GM12878 (cell line): ENCODE measurements at places on chromosomes 4 and X. TPM values are rescaled to one million over a fixed set of nuclear protein-coding genes. Genes with fewer than 3 reads are reported as not detected.

The SPINK2 gene
- polyA plus RNA-seq, result 0.47 and 0.66 TPM in 2 replicates

The MCTS1 gene
- 211 and 215 TPM in 2 replicates for polyA plus RNA-seq

The RAB41 gene
- polyA plus RNA-seq, result 0.31 TPM in 1 of 2 replicates, not detected in the other

The PPEF2 gene
- not detected in 2 replicates for polyA plus RNA-seq

The MAGEA4 gene
- polyA plus RNA-seq, result not detected in 2 replicates

- DNase-seq, result no peak
- no peaks in the 10 kb centered on the region for H3K4me1 ChIP-seq
- no peak overlapping the region for H3K4me3 ChIP-seq
- no peak overlapping the region for H3K27ac ChIP-seq
Measured at GRCh38 chrX:130300010-130300282, 31.2 kb upstream of the ZNF280C start.

GRCh38 chr4:155415662-155416061 lies 38.9 kb upstream of the MAP9 start:
- H3K4me1 ChIP-seq, result no peaks in the 10 kb centered on the region
- no peak overlapping the region for H3K27ac ChIP-seq
- no peaks in the 10 kb centered on the region for H3K36me3 ChIP-seq
- H3K4me3 ChIP-seq, result no peak overlapping the region
- DNase-seq, result no peak
- no peaks in the 10 kb centered on the region for H3K27me3 ChIP-seq

- H3K36me3 ChIP-seq, result no peaks in the 10 kb centered on the region
- H3K4me1 ChIP-seq, result no peaks in the 10 kb centered on the region
- H3K4me3 ChIP-seq, result no peak overlapping the region
- no peak for DNase-seq
- H3K27ac ChIP-seq, result no peak overlapping the region
Measured at GRCh38 chr4:107349266-107349665, 313.2 kb upstream of the DKK2 start.

DNA sequence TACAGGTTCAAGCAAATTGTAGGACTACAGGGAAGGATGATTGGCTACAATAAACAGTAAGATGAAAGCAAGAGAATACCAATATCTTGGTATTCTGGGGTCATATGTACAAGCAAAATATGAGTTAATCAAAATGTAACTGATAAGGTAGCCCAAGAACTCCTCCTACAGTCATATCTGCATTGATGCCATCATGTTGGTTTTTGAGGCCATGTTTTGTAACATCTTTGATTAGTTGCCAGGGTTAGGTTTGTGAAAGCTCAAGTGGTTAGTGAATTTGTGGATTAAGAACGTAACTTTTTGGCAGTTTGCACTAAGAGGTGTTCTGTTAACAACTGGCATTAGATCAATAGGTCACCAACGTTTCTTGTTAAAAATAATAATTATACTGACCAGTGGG lies 59.6 kb downstream of the USP9X start:
- H3K27me3 ChIP-seq, result no peaks in the 10 kb centered on the region
- DNase-seq, result no peak
- no peak overlapping the region for H3K4me3 ChIP-seq
- no peak overlapping the region for H3K27ac ChIP-seq

DNA sequence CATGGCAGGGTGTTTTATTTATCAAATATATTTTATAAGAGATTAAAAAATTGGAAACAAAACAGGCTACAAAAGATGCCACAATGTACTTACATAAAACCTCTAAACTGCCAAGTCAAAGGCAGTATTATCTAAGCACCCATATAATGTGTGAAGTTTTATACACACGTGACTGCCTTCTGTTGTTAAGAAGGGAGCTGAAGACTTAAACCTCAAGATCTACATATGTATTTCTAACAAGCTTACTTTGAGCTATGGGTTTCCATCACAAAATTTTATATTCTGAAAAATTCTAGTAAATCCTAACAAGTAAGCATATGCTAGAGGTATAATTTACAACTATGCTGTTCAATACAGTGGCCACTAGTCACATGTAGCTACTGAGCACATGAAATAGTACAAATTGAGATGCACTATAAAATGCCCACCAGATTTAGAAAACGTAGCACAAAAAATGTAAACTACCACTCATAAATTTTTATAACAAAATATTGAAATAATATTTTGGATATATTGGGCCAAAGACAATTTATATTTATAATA lies 9.8 kb downstream of the ATP8A1 start:
- no peaks in the 10 kb centered on the region for H3K36me3 ChIP-seq
- no peaks in the 10 kb centered on the region for H3K27me3 ChIP-seq
- peaks cover 37% of the 10 kb centered on the region for H3K4me1 ChIP-seq
- no peak for DNase-seq

- H3K4me3 ChIP-seq, result no peak overlapping the region
- no peak overlapping the region for H3K27ac ChIP-seq
- no peak for DNase-seq
- no peaks in the 10 kb centered on the region for H3K4me1 ChIP-seq
- no peaks in the 10 kb centered on the region for H3K27me3 ChIP-seq
- H3K36me3 ChIP-seq, result no peaks in the 10 kb centered on the region
Measured at GRCh38 chr4:87785731-87786509, 13.4 kb upstream of the IBSP start.

DNA sequence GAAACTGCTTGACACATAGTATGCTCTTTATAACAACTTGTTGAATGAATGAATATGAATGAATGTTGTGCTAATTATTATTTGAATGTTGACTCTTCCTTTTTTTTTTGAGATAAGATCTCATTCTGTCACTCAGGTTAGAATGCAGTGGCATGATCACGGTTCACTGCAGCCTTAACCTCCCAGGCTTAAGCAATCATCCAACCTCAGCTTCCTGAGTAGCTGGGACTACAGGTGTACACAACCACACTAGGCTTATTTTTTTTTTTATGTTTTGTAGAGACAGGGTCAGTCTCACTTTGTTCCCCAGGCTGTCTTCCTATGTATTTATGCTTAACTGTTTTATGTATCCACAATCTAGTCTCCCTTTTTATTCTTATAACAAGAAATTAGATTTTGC lies 114.7 kb upstream of the WDFY3 start:
- H3K36me3 ChIP-seq, result no peaks in the 10 kb centered on the region
- no peak overlapping the region for H3K4me3 ChIP-seq
- H3K27ac ChIP-seq, result no peak overlapping the region
- H3K27me3 ChIP-seq, result no peaks in the 10 kb centered on the region

DNA sequence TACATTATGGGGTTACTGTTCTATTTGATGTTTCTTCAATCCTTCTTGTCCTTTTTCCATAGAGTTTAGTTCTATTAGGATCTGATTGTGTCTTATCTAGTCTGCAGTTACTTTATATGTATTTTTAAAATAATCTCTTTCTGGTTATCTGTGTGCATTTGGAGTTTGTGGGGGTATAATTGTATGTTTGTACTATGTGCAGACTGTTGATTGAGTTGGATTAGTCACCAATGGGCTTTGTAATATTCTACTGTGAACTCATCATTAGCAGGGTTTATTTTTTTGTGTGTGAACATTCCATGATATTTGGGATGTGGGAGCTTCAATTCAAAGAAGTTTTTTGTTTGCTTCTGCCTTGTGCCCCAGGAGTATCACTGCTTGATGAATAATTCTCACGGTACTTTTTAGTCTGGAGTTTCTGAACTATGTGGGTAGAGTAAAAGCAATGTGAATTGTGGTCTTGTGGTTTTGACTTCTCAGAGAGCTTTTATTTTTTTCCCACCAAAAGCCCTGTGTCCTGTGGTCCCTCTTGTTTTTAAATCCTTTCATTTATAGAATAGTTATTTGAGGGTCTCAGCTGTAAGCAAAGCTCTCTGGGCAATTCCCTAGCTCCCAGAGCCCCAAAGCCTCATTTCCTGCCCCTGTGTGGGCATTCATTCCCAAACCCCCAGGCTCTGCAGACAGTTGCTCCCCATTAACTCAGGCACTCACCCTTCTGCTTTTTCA lies 127.8 kb downstream of the PHKA2 start:
- H3K36me3 ChIP-seq, result no peaks in the 10 kb centered on the region
- peak; percentile 90 for DNase-seq
- no peak overlapping the region for H3K4me3 ChIP-seq
- peaks cover 19% of the 10 kb centered on the region for H3K4me1 ChIP-seq

GRCh38 chrX:153556767-153557166 lies 39.3 kb downstream of the ATP2B3 start:
- H3K36me3 ChIP-seq, result no peaks in the 10 kb centered on the region
- DNase-seq, result no peak
- no peak overlapping the region for H3K27ac ChIP-seq
- H3K4me3 ChIP-seq, result no peak overlapping the region
- no peaks in the 10 kb centered on the region; the same call in 1 of the 2 replicates for H3K27me3 ChIP-seq
- H3K4me1 ChIP-seq, result no peaks in the 10 kb centered on the region
